ENCODE measurements at places on chromosomes 12 and 14.

DNA sequence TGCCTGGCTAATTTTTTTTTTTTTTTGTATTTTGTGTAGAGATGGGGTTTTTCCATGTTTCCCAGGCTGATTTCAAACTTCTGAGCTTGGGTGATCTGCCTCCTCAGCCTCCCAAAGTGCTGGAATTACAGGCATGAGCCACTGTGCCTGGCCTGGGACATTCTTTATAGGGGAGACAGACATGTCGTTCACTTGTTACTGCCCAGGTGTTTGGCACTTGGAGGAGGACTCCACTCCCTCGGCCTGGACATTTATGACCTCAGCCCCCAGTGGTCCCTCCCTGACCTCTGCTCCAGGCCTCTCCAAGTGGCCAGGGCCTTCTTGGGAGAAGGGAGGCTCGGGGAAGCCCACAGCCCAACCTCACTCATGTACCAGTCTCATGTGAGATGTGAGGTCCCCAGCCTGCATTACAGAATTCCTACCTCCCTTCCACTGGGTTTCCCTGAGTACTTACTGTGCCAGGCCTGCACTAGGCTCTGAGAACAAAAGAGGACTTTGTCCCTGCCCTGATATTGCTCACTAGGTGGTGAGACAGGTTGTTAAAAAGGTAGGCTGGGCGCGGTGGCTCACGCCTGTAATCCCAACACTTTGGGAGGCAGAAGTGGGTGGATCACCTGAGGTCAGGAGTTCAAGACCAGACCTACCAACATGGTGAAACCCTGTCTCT lies 9.7 kb upstream of the POP5 start:
- no peak for DNase-seq

DNA sequence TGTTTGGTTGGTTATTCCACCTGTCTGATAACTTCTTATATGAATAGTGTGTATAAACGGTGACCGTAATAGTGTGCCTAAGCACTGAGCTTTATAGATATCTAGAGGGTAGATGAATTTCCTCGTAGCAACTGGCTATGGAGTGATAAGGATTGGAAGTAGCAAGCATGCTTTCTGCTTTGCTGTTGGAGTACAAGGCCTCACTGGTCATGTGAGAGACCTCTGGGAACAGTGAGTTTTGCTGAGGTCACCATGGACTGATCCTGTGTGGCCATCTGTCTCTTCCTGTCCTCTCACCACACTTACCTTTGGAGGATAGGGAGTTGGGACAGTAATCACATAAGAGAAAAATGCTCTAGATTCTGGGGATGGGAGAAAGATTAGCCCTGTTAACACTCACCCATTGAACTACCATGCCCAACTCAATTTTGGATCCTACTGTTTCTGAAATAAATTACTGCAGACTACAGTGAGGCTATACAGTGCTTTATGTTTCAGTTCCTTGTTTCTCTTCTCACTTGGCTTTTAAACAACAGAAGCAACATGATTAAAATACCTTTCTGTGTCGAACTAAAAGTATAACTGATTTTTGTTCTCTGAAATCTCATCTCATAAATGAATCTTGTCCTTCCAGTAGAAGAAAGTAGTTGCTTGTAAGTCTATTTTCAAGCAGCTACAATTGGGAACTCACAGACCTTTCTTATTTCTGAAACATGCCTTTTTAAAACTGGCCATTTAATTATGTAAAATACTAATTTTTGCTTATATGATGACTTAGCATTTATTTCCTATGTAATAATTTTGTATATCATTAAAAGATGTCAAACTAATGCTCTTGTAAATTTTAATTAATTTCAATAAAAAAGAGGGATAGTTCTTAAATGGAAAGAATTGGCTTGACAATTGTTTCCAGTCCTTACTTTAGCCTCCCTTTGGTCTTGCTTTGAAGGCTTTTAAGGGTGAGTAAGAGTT lies 8.3 kb downstream of the TMX1 start:
- no peak for DNase-seq

DNA sequence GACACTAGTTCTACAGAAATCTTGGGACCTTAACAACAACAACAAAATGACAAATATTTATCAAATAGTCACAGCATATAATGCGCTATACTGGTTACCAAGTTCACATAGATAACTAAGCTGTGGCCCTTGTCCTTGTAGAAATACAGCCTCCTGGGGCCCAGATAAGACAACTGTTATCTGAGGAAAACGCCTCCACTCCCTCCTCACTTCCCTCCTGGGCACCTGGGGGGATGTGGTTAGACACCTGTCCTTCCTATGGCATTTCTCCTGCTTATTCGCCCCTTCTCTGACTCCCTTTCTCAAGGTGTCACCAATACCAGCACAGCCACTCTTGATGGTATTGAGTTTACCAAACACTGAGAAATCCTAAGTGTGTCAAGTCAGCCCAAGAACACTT lies 419.4 kb downstream of the RAD51B start:
- no peak for DNase-seq

- no peak for DNase-seq
Measured at GRCh38 chr12:105949391-105949790, 189.4 kb downstream of the NUAK1 start.

DNA sequence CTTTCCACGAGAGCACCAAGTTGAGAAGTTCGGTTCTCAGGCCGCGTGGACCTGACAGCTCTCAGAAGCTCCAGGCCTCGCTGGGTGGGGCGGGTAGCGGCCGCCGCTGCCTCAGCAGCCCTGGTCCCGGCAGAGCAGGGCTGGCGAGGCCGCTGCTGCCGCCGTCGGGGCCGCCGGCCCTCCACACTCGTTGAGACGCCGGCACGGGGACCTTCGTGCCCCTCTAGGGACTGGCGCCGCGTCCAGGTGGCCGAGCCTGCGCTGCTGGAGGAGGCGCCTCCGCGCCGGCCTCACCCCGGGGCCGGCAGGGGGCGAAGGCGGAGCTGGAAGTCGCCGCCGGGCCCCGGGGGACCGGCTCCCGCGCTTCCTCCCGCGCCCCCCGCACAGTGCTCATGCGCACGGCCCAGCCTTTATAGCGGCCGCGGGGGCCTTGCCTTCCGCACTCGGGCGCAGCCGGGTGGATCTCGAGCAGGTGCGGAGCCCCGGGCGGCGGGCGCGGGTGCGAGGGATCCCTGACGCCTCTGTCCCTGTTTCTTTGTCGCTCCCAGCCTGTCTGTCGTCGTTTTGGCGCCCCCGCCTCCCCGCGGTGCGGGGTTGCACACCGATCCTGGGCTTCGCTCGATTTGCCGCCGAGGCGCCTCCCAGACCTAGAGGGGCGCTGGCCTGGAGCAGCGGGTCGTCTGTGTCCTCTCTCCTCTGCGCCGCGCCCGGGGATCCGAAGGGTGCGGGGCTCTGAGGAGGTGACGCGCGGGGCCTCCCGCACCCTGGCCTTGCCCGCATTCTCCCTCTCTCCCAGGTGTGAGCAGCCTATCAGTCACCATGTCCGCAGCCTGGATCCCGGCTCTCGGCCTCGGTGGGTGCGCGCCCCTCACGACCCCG lies at the start of gene COCH:
TSS of gene COCH (plus strand) at position 440 of the 879 bp plus-strand sequence. CDS start at position 820, 380 bp downstream.
- no peak for DNase-seq

DNA sequence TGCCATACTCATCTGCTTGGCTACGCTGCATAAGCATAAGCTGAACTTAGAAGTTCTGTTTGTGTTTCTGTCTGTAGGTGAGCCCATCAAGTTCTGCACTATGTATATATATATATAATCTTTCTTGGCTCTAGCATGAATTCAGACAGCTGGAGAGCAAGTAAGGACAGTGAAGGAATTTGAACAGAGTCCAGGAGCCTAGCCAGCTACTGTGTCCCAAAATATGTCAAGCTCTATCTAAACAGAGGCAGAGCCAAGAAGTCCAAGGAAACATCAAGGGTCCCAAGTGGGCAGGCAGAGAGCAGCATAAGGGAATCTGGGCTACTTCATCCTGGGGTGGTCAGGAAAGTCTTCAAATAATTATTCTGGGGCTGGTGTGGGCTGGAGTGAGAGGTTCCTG lies 118.5 kb upstream of the NPAS3 start:
- no peak for DNase-seq

- no peak for DNase-seq
Measured at GRCh38 chr12:22532317-22532716, 12.0 kb downstream of the C2CD5 start.

DNA sequence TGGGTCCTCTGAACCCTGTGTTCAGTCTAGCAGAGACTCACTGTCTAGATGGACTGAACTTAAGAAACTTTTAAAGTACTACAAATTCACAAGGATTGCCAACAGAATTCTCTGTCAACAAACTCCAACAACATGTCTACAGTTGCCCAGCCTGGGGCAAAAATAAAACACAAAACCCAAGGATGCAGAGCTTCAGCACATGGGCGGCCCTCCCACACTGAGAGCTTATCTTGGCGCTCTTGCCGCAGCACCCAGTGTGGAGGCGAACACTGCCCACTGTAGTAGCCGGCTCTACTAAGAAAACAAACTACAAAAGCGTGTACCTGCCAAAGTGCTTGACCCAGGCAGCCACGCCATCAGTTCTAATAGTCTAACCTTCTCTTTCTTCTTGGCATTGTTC lies 66.7 kb downstream of the PTPN21 start:
- DNase-seq: no peak

DNA sequence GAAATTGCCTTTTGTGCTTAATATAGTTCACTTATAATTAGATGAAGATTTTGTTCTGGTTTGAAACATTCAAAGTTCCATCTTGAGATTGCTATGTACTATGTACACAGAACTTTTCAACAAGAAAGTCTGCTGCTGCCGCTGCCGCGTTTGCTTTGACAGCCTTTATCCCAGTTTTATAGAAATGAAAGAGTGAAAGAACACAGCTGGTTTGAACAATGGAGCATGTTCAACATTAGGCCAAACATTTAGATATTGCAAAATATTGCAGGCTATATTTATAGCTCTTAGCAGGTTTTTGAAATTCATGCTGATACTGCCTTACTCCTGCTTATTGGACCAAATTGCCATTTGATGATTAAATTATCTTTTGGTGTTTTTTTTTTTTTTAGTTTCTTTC lies 299.8 kb upstream of the PRKD1 start:
- no peak for DNase-seq

- no peak for DNase-seq
Measured at GRCh38 chr12:46212108-46212982, 56.5 kb downstream of the SLC38A1 start.

GRCh38 chr12:87960566-87960965 lies 68.6 kb downstream of the C12orf50 start:
- no peak for DNase-seq

DNA sequence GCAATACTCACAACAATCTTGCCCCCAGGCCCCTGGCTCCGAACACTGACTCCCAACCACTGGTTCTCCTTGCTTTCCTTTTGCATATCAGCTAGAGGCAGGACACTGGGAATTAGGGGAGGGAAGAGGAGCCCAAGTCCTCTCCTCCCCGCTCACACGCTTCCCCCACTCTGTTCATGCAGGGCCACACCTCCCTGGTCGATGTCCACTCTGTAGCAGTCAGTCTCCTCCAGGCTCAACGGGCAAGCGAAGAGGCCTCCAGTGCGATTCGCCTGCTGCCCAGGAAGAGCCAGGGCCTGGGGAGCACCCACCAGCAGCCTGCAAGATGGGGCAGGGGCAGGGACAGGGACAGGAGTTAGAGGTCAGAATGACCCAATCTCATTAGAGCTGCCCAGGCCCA lies 4.8 kb downstream of the ITGA7 start:
- no peak for DNase-seq

DNA sequence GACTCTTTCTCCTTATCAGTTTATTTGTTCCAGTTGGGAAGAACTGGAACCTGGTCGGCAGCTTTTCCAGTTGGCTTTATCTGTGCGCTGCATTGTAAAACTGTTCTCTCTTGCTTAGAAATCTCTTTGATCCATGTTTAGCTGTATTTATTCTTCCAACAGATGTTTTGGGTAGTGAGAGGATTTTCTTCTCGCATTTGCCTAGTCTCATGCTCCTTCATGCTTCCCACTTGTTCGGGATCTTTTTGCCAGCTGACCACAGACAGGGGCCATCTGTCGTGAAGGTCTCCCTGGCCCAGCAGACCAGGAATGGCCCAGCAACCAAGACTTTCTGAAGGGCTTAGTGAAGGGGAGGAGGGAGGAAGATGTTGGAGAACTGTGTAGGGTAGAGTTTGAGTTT lies 21.6 kb downstream of the NTF3 start:
- no peak for DNase-seq

GRCh38 chr12:12880537-12880936 lies 10.8 kb upstream of the GPRC5A start:
- no peak for DNase-seq

- no peak for DNase-seq
Measured at GRCh38 chr14:86626530-86626929, 1096.6 kb downstream of the FLRT2 start.

DNA sequence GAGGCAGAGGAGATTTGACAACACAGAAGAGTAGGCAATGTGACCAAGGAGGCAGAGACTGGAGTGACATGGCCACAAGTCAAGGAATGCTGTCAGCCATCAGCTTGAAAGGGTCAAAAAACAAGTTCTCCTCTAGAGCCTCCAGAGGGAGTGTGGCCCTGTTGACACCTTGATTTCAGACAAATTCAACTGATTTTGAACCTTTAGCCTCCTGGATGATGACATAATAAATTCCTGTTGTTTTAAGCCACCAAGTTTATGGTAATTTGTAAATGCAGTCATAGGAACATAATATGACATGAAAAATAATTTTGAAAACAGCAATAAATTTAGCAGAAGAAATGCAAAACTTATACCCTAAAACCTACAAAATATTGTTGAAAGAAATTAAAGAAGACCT lies 8.5 kb upstream of the NGDN start:
- DNase-seq: no peak

GRCh38 chr14:93716002-93716745 lies 72.1 kb downstream of the PRIMA1 start:
- peak; percentile 81 for DNase-seq

DNA sequence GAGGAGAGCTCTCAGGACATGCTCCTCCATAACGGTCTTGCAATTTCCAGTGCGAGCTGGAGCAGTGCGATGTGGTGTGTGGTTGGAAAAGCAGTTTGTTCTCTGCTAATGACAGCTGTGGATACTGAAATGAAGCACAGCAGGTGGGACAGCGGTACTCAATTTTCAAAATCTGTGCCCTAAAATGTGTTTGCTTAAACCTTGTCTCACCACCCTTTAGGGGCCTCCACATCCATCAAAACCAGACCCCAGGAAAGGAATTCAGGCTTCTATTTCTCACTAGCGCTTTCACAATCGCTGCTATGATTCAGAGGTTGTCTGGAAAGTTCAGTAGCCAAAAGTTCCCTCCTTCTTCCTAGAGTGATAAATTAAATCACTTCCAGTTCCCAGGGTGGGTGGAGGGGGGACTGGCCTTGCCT lies 440.8 kb downstream of the EGLN3 start:
- no peak for DNase-seq
